ENCODE measurements at places on chromosomes 16 and 17.

GRCh38 chr17:37848690-37849616 lies 75.3 kb upstream of the TBC1D3K start:
- no peak for DNase-seq

- DNase-seq: no peak
Observed at GRCh38 chr16:30677931-30678585, 19.8 kb downstream of the FBRS start.

DNA sequence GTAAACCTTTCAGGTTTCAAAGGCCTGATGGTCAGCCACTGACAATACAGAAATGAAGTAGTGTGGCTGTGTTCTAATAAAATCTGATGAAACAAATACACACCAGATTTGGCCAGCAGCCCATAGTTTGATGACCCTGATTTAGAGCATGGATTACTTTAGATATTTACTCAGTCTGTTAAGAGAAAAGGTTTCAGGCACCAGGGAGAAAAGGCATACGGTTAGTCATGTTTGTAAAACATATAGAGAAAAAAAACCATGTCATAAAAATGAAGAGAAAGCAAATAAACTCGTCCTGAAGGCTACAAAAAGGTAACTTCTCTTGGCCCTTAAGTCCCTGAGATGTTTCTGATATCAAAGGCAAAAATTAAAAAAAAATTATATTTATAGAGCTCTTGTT lies 112.1 kb downstream of the ADAMTS18 start:
- DNase-seq: no peak

DNA sequence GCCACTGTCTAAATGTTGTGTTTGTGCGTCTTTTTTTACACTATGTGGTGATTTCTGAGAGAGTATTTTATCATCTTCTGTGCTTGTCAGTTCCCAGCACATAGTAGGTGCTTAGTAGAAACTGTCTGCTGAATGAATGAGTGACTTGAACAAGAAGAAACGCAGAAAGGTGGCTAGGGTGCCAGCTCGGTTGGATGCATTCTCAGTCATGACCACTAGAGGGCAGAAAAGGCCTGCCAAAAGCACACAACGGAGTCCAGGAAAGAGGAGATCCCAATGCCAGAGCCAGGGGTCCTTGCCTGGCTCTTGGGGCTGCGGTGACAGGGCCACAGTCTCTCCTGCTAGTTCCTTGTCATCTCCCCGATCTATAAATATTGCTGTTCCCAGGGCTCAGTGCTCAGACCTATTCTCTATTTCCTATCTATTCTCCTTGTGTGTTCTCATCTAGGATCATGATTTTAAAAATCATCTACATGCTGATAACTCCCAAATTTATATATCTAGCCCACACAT lies 57.3 kb upstream of the CCL1 start:
- DNase-seq: peak; percentile 78

DNA sequence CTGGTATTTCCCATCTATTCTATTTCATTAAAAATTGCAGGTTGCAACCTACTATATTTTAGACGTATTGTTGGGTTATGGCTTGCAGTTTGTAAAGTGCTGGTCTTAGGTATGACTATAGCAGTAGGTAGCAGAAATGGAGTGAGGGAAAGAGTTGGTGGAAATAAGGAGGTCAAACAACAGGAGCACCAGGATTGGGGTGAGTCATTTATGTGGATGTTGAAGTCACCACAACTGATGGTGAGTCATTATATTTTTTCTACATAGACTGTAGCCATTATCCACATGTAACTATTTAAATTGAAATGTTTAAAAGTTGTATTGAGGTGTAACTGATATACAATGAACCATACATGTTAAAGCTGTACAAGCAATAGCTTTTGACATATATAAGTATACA lies 25.0 kb upstream of the HS3ST3A1 start:
- no peak for DNase-seq

- DNase-seq: no peak
Observed at GRCh38 chr17:15309793-15310192, 31.6 kb downstream of the TEKT3 start.

DNA sequence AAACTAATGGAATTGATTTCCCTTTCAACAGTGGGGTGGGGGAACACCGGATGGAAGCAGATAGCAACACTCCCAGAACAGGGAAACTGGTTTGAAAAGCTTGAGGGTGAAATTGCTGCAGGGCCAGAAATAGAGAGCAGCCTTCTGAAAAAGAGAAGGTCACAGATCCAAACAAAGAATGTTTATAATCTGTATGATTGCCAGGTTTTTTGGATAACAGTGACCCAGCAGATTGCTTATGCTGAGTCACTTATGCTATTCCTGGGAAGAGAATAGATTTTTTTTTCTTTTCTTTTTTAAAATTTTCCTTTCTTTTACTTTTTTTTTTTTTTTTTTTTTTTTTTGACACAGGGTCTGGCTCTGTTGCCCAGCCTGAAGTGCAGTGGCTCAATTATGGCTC lies 641.3 kb downstream of the KCNJ2 start:
- no peak for DNase-seq

- no peak for DNase-seq
Observed at GRCh38 chr16:81310045-81310644, 4.6 kb upstream of the GAN start.

DNA sequence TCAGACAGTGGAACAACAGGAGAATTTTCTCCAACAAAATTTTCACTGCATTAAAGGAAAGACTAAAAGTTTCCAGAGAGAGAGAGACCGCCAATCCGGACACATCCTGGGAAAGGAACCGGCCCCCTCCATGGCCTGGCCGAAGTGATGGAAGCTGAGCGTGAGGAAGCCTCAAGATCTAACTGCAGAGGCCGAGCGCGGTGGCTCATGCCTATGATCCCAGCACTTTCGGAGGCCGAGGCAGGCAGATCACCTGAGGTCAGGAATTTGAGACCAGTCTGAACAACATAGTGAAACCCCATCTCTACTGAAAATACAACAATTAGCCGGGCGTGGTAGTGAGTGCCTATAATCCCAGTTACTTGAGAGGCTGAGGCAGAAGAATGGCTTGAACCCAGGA lies 3.9 kb downstream of the CTRB2 start:
- DNase-seq: no peak

GRCh38 chr17:4199818-4200402 lies 56.9 kb downstream of the CYB5D2 start:
- DNase-seq: no peak

- no peak for DNase-seq
Observed at GRCh38 chr17:67500677-67501300, 123.7 kb downstream of the PITPNC1 start.

GRCh38 chr16:50195756-50196155 lies 42.6 kb downstream of the TENT4B start:
- DNase-seq: no peak

- no peak for DNase-seq
Observed at GRCh38 chr16:68365167-68365817, 54.5 kb downstream of the PRMT7 start.

DNA sequence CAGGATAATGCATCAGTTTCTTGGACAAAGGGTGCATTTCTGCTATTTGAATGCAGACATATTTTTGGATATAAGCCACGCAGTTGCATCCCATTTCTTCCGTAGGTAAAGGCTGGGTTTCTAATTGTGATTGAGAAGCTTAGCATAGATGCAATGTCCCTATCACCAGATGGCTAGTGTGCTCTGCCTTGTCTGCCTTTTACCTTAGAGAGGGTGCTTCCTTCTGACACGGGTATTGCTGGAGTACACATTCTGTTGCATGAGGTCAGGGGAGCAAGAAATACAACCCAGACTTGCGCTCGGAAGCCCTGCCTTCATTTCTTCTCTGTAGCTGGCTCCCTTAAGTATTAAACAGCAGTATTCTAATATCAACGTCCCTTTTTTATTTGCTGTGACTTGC lies 337.4 kb downstream of the WWOX start:
- no peak for DNase-seq

DNA sequence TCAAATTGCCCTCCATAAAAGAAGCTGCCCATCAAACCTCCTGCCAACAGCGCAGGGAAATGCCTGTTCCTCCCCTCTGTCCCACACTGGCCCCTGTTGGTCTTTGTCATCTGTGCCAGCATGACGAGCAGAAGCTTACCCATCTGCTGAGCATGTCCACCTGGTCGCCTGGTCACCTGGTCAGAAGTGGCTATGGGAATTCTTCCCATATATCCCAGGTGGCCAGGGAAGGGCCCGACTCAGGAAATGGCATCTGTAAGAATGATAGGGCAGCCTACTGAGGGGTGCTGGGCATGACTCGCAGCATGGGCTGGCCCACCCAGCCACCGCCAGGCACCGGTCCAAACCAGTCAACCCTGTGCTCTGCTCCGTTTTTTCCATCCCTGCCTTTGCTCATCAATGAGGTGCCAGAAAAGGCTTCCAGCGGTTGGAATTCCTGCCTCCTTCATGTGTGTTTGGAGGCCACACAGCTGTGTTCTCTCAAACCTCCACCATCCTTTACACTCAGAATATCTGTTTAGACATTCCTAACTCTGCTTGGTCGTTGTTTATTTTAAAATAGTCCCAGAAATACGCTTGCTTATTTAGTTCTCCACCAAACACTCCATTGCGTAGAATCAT lies 145.2 kb downstream of the CLEC16A start:
- DNase-seq: no peak

DNA sequence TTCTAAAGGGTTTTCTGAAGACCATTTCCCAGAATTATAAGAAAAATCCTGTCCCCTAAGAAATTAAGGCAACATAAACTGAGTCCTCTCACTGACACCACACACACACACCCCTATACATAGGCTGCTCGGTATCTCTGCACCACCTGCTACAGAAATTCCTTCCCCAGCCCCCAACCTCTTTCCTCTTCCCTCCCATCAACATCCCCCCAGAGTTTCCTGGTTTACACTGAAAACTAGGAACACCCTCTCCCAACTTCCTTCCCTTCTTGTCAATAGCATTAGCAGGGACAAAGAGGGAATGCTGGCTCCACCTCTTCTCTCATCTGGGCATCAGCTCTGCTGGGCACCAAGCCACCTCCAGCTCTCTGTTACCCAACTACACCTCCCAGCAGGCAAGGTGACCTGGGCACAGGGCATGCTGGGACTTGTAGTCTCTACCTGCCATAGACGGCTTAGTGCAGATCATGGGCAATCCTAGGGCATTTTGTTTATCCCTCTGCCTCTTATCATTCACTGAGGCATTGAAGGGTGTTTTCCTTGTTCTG lies 15.7 kb downstream of the CAVIN1 start:
- DNase-seq: no peak

DNA sequence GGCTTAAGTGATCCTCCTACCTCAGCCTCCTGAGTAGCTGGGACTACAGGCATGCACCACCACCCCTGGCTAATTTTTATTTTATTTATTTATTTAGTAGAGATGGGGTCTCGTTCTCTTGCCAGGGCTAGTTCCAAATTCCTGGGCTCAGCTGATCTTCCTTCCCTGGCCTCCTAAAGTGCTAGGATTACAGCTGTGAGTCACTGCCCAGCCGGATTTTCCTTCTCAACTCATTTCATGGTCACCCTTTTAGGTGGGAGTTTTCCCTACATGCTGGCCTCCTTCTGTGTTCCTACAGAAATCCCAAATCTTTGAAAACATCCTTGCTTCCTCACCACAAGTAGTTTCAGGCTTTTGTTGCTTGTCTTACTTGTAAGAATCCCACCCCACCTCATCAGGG lies 102.1 kb upstream of the SIAH1 start:
- DNase-seq: no peak

DNA sequence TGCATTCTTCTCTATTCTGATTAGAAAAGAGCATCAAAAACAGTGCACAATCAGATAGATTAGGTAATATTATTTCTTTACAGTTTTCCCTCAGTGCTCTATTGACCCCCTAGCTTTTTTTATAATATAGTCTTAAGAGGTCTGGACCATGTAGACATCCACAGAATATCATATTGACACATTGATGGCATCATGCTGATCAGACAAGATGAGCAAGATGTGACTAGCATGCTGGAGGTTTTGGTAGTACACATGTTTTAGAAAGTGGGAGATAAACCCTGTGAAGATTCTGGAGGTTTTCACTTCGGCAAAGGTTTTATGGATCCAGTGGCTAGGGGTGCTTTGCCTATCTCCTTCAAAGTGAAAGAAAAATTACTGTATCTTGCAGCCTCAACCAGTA lies 2.8 kb upstream of the ABCA8 start:
- no peak for DNase-seq

- DNase-seq: no peak
Observed at GRCh38 chr16:53291757-53292392, 142.4 kb upstream of the RBL2 start.

- DNase-seq: no peak
Observed at GRCh38 chr17:41010441-41010840, 1.5 kb upstream of the KRTAP3-1 start.

- DNase-seq: no peak
Observed at GRCh38 chr16:12837291-12837690, 33.6 kb upstream of the CPPED1 start.

GRCh38 chr17:29084541-29085146 lies 41.7 kb downstream of the PIPOX start:
- DNase-seq: peak; percentile 47

DNA sequence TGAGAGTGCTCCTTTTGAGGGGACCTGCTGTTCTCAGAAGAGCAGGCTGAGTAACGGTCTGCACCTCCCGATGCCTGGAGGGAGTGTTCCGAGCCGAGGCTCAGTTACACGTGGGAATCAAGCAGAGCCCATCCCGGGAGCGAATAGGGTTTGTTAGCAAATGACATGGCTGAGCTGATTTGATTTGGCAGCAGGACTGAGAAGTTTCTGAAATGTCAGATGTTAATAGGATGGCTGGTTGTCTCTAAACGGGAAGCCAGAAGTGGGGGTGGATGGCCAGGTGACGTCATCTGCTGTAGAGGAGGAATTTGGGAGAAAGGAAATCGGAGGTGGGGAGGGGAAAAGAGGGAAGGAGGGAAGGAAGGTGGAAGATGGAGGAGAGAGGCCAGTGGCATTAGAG lies 128.0 kb downstream of the RAP1GAP2 start:
- DNase-seq: no peak

GRCh38 chr16:1197237-1197866 lies 27.7 kb downstream of the TPSG1 start:
- DNase-seq: peak; percentile 63

DNA sequence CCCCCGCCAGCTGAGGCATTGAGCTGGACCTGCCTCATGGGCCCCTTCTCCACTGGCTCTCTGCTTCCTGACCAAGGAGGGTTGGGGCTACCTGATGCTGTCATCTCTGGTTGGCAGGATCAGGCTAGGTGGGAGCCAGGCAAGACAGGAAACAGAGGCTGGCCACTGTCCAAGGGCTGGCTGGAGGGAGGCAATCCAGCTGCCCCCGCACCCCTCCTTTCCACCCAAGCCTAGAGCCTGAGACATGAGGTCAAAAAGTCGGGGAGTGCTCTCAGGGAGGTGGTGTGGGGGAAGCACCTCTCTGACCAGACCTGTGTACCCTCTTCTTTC lies 14.5 kb downstream of the NGFR start:
- DNase-seq: no peak

GRCh38 chr16:80231888-80232287 lies 308.9 kb upstream of the DYNLRB2 start:
- DNase-seq: no peak

- no peak for DNase-seq
Observed at GRCh38 chr17:4896332-4897197, 2.8 kb upstream of the C17orf107 start.

GRCh38 chr17:56824503-56824902 lies 9.2 kb downstream of the C17orf67 start:
- no peak for DNase-seq

GRCh38 chr16:4780235-4780634 lies 7.9 kb downstream of the SEPTIN12 start:
- no peak for DNase-seq

GRCh38 chr16:25896411-25896810 lies 204.7 kb downstream of the HS3ST4 start:
- no peak for DNase-seq

GRCh38 chr16:84675884-84676283 lies 23.9 kb upstream of the USP10 start:
- DNase-seq: no peak

GRCh38 chr16:30065943-30066760 lies 592 bp downstream of the ALDOA start:
- DNase-seq: no peak

- DNase-seq: no peak
Observed at GRCh38 chr16:22296225-22297113, 740 bp upstream of the POLR3E start.

Data from NCI-H187 (cell line).